Eye (tissue), 1 donor: ENCODE measurements at places on chromosomes 6 and 20.

GRCh38 chr6:142786476-142786875, 158.5 kb downstream of the HIVEP2 start:
- no peak for DNase-seq

DNA sequence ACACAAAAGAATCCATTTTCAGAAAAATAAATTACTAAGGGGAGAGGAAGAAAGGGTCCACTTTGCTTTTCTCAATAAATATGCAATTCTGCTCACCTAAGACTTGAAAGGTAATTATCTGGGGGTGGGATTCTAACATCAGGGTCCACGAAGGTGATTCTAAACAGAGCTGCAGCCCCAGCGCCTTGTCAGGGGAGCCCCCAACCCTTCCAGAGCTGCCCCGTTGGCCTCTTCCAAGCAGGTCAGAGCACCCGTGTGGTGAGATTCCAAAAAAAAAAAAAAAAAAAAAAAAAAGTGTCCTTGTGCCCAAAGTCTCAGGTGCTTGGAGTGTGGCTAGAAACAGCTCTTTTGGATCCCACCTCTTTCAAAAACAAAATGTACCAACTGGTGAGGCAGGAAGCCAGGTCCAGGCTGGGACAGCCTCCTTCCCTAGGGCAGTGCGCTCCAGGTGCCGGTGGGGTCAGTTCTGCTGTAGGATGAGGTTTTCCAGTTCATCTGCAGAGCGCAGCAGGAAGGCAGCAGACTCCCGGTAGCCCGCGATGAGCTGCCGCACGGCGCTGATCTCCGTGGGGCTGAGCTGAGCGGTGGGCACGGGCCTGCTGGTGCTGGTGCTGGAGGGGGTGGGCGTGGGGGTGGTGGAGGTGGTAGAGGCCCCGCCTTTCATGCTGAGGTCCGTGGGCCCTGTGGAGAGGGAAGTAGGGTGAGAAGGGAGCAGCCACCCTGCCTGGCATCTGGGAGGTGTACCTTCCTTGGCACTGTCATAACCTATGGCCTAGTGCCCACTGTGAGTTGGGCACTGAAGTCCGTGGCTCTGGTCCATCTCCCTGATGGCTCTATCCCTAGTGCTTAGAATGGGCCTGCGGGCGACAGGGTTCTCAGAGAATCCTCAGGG, 89.3 kb downstream of the ASXL1 start:
- no peak for DNase-seq

DNA sequence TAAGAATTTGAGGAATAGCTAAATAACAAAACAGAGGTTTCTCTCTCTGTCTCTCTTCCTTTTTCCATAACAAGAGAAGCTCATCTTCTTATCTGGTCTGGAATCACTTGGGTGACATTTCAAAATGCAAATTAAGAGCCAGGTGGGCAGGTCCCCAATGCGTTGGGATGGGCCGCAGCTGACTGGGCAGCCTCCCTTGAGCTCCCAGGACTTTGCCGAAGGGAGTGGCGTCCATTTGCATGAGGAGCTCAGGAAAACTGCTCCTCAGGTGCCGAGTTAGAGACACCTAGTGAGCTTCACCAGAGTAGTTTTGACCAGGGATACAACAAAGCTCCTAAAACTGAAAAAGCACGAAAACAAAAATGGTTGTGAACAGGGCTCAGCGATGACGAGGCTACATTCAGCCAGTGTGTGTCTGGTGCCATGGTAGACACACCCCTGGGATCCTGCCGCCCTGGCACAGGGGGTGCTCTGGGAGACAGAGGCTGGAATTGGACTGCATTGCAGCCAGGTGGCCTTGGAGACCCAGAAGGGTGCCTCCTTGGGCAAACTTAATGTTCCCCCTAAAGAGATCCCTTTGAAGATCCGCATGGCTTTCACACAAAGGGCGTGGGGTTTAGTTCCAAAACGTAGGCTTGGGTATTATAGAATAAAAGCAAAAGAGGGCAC, 13.5 kb upstream of the SERPINB6 start:
- no peak for DNase-seq

DNA sequence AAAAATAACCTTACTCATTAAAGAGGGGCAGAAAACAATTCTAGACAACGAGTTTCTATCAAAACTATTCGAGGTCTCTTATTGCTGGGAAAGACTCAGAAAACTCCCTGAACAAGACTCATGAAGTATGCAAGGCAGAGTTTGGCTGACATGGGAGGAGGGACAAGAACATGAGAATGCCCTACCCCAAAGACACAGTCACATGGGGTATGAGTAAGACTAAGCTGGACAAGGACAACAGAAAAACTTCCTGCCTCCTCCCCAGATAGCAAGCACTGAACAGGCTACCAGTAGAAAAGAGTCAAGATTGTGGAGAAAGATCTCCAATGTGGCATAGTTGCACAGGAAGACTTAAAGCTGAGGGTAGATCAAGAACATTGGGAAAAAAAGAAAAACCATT, 39.7 kb upstream of the PHIP start:
- DNase-seq: no peak

DNA sequence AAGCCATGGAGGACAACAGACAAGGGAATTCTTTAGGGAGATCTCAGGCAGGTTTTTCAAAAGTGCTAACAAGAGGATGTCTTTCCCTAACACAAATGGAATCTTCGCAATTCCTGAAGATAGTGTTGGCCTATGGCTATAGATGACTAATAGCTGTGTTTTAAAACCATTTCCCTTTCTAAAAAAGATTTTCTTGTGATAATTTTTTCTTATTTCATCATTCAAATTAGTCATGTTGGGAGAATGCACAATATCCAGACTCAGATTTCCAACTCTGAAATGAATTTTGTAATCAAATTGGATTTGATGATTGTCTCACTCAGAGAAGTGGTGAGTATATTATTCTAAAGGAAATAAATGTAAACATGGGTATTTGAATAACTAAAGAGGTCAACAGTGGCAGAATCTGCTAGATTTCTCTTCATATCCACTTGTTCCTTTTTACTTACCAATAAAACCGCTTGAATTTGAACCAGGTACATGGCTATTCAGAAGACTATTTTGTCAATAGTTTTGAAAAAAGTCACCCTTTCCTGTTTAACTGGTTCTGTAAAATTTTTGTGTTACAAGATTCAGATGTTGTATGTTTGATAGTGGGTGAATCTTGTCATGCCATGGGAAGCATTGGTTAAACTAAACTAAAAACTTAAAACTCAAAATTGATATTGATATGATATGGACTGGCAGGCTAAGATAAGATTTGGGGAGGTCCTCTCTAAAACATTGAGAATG, 1223.7 kb upstream of the EYS start:
- DNase-seq: no peak

DNA sequence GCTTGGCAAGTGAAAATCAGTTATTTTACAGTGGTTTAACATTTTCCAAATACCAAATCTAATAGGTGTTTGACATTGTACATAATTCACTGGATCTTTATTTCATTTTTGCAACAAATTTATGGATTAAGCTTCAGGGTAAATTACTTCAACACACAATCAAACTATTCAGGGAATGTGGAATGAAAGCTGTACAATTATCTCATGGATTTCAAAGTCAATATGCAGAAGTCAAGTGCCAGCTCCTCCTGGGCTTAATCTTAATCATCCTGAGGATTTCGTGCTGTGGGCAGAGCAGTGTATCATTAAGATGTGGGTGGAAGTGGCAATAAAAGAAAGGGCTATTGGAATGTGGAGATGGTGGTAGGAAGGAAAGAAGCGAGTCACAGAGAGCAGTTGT, 548.8 kb downstream of the COL12A1 start:
- DNase-seq: no peak

DNA sequence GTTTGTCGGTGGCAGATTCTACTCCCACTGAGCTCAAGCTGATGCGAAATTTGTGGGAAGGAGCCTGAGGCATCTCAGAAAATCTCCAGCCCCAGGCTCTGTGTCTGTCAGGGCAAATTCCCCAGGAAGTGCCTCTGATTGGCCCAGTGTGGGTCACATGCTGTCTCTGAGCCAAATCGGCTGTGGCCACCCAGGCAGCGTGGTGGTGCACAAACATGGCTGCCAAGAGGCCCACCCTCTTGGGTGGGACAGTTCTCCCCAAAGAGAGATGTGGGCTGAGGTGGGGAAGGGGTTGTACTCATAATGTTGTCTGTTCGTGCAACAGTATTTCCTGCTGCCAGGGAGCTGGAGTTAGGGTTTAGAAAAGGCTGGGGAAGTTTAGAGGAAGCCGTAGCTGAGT, 130.6 kb downstream of the BMP7 start:
- no peak for DNase-seq

GRCh38 chr6:127031511-127031910, 87.0 kb upstream of the RSPO3 start:
- peak; percentile 7 for DNase-seq

DNA sequence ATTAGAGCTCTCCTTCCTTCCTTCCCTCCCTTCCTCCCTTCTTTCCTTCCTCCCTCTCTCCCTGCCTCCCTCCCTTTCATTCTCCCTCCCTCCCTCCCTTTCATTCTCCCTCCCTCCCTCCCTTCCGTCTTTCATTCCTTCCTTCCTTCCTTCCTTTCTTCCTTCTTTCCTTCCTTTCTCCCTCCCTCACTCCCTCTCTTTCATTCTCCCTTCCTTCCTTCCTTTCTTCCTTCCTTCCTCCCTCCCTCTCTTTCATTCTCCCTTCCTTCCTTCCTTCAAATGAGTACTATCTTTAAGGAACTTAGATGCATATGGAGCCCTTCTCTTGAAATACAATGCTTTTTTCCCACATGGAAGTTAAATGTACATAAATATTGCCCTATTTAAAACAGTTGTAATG, 20.9 kb upstream of the PTPRK start:
- DNase-seq: no peak

- peak; percentile 32 for DNase-seq
Observed at GRCh38 chr6:161226009-161226964, 47.6 kb downstream of the AGPAT4 start.

DNA sequence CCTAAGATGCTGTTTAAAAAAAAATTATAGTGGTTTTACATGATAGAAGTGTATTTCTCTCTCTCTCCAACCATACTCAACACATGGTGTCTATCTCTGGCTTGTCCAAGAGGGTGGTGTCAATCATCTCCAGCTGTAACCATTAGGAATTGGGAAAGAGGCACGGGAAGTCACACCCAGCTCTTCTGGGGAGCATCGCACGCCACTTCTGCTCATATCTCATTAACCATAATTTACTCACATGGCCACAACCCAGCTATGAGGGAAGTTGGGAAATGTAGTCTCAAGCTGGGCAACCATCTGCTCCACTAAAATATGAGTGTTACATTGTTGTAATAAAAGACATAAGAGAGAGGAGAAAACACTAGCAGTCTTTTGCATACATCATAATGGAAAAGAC, 30.4 kb upstream of the TSHZ2 start:
- DNase-seq: no peak

DNA sequence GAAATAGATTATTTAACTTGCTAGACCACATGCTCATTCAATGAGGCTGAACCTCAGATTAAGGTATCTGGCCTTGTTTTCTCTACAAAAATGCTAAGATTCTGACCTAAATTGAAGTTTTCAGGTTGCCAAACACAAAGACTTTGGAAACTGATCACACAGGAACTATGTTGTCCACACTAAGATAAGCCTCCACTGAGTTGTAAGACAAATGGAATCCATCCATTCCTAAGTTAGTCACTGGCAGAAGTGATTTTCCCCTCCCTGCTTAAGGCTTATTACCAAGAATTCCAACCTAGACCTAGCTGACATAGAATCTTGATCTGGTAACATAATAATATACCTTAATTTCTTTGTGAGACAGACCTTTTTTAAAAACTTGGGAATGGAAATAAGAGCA, 608.1 kb downstream of the TENT5A start:
- DNase-seq: no peak

DNA sequence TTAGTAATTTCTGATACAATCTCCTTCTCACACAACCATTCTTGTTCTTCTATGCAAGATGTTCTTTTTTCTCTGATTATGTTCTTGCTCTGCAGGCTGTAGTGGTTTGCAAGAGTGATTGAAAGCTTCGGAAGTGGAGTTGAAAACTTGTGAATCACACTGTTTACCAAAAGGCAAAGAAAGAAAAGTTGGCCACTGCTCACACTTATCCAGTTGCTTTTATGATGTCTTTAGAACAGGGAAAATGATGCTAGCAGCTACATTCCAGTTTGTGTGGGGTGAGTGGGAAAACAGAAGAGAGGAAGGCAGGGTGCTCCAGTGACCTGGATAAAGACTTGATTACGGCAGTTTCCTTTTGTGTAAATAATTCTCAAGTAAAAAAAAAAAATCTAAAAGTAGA, 583.3 kb downstream of the TENT5A start:
- peak; percentile 4 for DNase-seq

DNA sequence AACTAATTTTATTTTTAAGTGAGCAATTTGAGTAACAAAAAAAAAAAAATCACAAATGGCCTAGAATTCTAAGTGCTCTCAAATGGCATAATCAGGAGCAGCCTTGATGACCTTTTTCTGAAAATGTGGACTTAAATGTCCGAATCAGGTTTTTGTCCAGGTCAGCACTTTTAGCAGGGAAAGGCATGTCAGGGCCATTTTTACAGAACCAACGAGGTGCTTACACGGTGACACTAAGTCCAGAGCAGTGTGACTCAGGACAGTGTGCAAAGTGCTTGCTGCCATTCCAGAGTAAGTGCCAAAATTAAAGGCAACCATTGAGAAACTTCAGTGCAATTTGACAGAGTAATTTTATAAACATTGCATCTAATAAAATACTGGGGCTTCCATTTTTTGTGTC, 127.8 kb downstream of the KIF16B start:
- DNase-seq: no peak

GRCh38 chr6:77880501-77880900, 227.7 kb downstream of the MEI4 start:
- no peak for DNase-seq

DNA sequence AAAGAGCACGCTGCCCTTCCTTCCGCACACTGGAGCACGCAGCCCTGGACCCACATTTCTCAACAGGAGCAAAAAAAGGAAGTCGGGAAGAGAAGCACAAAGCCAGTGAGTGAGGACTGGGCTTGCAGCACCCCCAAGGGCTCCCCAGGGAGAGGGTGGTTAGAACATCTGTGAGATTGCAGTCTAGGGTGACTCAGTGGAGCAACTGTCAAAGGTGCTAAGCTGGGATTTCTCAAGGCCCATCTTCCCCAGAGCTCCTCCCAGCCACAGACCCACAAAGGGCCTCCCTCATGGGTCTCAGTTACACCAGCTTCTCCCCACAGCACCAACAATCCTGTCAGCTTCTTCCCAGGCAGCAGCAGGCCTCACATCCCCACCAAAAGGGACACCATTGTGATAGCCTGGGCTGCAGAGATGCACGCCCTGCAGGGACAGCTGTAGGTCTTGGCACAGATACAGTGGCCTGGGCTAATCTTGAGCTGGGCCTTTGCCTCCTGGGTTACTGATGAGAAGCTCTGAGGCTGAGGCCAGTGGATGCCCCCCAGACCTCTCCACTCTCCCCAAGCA, 39.6 kb upstream of the CD93 start:
- DNase-seq: no peak

DNA sequence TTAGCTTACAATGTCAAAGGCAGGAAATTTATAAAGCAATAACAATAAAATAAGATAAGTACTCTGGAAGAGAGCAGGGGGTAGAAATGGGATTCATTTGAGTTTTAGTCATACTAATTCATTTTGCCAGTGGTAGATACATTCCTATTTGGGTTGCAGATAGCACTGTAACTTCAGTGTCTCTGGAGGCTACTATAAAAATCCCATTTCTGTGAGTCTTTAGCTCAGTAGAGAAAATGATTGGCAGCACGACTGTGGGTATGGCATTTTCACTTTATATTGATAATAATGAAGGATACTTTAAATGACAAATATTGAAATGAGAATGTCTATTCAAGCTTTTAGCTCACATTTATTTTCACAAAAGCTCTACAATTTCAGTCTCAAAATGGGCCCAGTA, 93.6 kb downstream of the FHL5 start:
- no peak for DNase-seq
